ENCODE measurements at places on chromosomes 3 and 15. TPM values are rescaled to one million over a fixed set of nuclear protein-coding genes. Genes with fewer than 3 reads are reported as not detected.

MCF2L2 gene
- 6.5 TPM for total RNA-seq

MST1R gene
- total RNA-seq, result 1.7 TPM

TTLL13 gene
- total RNA-seq, result 0.47 TPM

CFAP92 gene
- not detected for total RNA-seq

KCNAB1 gene
- total RNA-seq, result not detected

- H3K27me3 ChIP-seq, result peaks cover 13% of the 10 kb centered on the region
- no peak for DNase-seq
- peaks cover 10% of the 10 kb centered on the region for H3K4me1 ChIP-seq
- no peaks in the 10 kb centered on the region for H3K36me3 ChIP-seq
- H3K27ac ChIP-seq, result no peak overlapping the region
- no peak overlapping the region for H3K4me3 ChIP-seq
Observed at GRCh38 chr15:65857718-65858402, 11.4 kb upstream of the RAB11A start.

DNA sequence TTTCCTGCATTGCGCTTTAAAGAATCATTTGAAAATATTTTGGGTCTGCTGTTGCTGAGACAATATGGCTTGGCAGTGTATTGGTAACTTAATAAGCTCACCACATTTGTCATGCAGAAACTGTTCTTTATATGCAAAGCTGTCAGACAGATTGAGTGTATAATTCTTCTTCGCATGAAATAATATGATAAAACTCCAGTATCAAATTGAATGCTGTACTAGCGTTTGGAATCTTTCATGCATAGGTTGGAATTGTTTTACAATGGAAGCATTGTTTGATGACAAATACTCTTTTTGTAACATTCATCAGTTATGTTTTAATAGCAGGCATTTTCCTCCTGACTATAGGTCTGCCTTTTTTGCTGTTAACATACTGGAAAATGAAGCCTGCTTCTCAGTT is 53.8 kb downstream of the RBMS3 start:
- peaks cover 4% of the 10 kb centered on the region for H3K27me3 ChIP-seq
- H3K36me3 ChIP-seq, result no peaks in the 10 kb centered on the region
- no peaks in the 10 kb centered on the region for H3K4me1 ChIP-seq
- no peak overlapping the region for H3K27ac ChIP-seq
- no peak for DNase-seq

DNA sequence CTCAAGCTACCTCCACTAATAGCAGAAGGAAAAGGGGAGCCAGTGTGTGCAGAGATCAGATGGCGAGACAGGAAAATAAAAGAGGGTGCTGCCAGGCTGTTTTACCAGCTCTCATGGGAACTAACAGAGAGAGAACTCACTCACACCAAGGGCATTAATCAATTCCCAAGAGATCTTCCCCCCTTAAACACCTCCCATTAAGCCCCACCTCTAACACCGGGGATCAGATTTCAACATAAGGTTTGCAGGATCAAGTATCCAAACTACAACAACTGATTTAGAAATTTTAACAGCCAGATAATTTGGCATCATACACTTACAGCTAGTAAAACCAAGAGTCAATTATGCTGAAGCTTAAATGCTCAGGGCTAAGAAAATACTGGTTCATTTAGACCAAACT is 18.9 kb downstream of the CD200 start:
- peaks cover 13% of the 10 kb centered on the region for H3K36me3 ChIP-seq
- H3K4me3 ChIP-seq, result no peak overlapping the region
- H3K4me1 ChIP-seq, result peaks cover 5% of the 10 kb centered on the region
- no peak for DNase-seq
- no peaks in the 10 kb centered on the region for H3K27me3 ChIP-seq

GRCh38 chr15:100526027-100526481 is 2.7 kb downstream of the CERS3 start:
- no peak overlapping the region for H3K27ac ChIP-seq
- no peaks in the 10 kb centered on the region for H3K27me3 ChIP-seq
- peaks cover 7% of the 10 kb centered on the region for H3K36me3 ChIP-seq
- H3K4me3 ChIP-seq, result no peak overlapping the region
- peaks cover 2% of the 10 kb centered on the region for H3K4me1 ChIP-seq

DNA sequence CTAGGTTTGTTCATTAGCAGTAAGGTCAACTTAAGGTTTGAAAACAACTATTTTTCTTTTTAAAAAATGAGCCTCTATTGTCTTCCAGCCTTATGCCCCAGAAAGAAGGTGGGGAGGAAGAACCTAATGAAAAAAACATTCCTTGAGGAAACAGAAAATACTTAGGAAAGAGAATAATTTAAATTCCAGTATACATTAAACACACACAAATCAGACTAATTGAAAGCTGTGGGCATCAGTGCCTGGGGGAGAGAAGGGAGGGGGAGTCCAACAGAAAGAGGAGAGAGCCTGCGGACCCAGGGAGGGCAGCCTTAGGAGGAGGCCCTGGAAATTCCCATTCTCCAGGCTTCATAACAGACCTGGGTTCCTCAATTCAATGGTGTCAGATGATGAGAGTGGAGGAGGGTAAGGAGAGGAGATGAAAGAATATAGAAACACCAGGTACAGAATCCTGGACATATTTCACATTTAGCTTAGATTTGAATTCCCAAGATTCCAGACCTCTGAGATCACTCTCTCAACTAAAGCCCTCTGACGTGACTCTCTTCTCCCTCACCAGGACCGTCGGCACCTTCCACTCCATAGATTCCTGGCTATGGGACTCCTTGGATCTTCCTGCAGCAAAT is 320.5 kb upstream of the UMPS start:
- no peak overlapping the region for H3K4me3 ChIP-seq
- no peak overlapping the region for H3K27ac ChIP-seq
- no peak for DNase-seq
- no peaks in the 10 kb centered on the region for H3K4me1 ChIP-seq
- H3K36me3 ChIP-seq, result no peaks in the 10 kb centered on the region

- H3K36me3 ChIP-seq, result no peaks in the 10 kb centered on the region
- H3K27me3 ChIP-seq, result peaks cover 10% of the 10 kb centered on the region
- no peaks in the 10 kb centered on the region for H3K4me1 ChIP-seq
- DNase-seq, result no peak
Observed at GRCh38 chr15:59550530-59550929, 61.1 kb upstream of the GCNT3 start.

- no peak overlapping the region for H3K4me3 ChIP-seq
- no peak overlapping the region for H3K27ac ChIP-seq
- H3K4me1 ChIP-seq, result no peaks in the 10 kb centered on the region
- no peaks in the 10 kb centered on the region for H3K36me3 ChIP-seq
- no peaks in the 10 kb centered on the region for H3K27me3 ChIP-seq
Observed at GRCh38 chr3:60579734-60580133, 671.5 kb downstream of the FHIT start.

- no peak for DNase-seq
- peaks cover 39% of the 10 kb centered on the region for H3K36me3 ChIP-seq
- H3K27me3 ChIP-seq, result no peaks in the 10 kb centered on the region
- no peak overlapping the region for H3K4me3 ChIP-seq
- H3K27ac ChIP-seq, result peak overlapping the region; percentile 78
Observed at GRCh38 chr3:63981980-63982379, 41.3 kb downstream of the PSMD6 start.

DNA sequence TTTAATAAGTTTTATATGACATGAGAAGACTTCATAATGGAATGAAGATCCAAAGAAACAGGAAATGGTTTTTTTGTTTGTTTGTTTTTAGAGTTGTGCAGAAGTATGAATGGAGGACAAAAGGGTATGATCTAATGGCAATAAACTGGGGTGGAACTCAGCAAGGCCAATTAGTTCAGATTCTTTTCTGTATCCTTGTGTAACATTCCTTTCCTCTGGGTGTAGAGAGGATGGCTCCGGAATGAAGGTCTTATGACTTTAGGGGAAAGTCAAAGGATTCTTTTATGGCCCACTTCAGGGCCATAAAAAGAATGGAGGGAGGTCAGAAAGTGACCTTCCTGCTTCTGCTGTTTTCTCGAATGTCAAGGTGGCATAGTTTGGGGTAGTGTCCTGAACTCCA is 152.6 kb downstream of the DPH6 start:
- no peaks in the 10 kb centered on the region for H3K4me1 ChIP-seq
- DNase-seq, result no peak
- H3K36me3 ChIP-seq, result no peaks in the 10 kb centered on the region
- no peak overlapping the region for H3K4me3 ChIP-seq
- H3K27me3 ChIP-seq, result no peaks in the 10 kb centered on the region

DNA sequence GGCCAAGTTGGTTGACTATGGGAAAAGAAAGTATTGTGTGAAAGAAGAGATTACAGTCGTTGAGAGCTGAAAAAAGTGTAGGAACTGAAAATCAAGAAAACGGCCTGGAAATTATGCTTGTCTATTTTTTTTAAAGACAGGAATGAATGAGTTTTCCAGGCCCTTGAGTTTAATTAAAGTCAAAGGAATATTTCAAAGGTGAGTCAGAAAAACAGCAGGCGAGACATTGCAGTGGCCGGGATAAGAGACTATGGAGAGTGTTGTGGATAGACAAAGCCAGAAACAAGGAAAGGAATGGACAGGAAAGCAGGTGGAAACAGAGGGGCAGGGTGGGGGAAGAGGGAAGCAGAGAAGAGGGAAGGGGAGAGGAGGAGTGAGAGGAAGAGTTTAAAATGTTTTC is 275.1 kb upstream of the LRTM1 start:
- no peak overlapping the region for H3K27ac ChIP-seq
- no peaks in the 10 kb centered on the region for H3K27me3 ChIP-seq
- H3K36me3 ChIP-seq, result no peaks in the 10 kb centered on the region
- no peak for DNase-seq
- no peak overlapping the region for H3K4me3 ChIP-seq

DNA sequence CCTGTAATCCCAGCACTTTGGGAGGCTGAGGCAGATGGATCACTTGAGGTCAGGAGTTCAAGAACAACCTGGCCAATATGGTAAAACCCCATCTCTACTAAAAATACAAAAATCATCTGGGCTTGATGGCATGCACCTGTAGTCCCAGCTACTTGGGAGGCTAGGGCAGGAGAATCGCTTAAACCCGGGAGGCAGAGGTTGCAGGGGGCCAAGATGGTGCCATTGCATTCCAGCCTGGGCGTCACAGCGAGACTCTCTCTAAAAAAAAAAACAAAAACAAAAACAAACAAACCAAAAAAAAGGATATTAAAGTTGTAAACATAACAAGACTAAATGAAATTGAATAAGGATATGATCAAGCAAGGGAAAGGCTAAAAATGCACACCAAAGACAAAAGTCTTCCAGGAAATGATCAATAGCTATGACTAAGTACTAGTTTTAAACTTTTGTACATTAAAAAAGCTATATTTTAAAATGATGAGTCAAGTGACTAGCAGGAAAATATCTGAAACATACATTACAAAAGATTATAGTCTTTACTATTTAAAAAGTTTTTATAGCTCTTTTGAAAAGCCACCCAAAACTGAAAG is 28.6 kb downstream of the KLHL6 start:
- peak overlapping the region; percentile 62 for H3K4me3 ChIP-seq
- no peaks in the 10 kb centered on the region for H3K27me3 ChIP-seq
- peaks cover 29% of the 10 kb centered on the region for H3K4me1 ChIP-seq
- H3K27ac ChIP-seq, result peak overlapping the region; percentile 83
- peaks cover 37% of the 10 kb centered on the region for H3K36me3 ChIP-seq

Data from activated naive CD8-positive, alpha-beta T cell treated with anti-CD3 and anti-CD28 coated beads, Interleukin-2, amount 10 ng/mL, durations not matched to agents 7 days and 5 days (primary cell).